Ecto neural progenitor cell (in vitro differentiated cells): ENCODE measurements at places on chromosomes 5 and 9.

GRCh38 chr9:20623021-20623747 is 885 bp upstream of the MLLT3 start:
- peak; percentile 57 for DNase-seq

DNA sequence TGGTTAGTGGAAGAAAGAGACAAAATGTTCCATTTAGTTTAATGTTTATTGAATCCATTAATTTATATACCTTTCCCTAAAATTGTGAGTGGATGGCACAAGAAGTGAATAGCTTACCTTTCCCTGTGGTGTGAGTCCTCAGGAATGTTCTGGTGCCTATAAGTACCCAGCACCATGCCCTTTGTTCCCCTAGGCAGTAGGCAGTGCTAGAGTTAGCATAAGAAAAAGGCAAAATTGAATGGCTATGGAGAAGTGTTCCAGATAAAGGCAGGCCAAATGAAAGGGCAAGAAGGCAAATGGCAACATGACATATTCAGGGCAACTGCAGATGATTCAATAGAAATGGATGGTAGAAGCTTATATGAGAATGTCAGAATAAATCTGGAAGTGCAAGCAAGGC is 370.8 kb upstream of the PTGER4 start:
- no peak for DNase-seq

DNA sequence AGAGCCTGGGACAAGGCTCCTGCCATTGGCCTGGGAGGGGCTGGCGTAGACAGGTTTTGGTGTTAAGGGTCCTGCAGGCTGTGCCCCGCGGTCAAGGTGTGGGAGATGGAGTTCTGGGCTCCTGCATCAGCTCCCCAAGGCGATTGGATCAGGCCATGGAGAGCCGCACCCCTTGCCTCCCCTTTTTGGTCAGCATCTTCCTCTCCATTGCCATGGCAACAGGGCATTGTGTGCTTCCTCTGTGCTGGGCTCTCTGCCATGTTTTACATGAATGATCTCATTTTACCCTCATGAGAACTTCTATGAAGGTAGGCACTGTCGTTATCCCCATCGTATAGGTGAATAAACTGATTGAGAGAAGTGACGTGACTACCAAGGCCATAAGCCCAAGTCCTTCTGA is 344.3 kb upstream of the CLINT1 start:
- DNase-seq, result no peak

DNA sequence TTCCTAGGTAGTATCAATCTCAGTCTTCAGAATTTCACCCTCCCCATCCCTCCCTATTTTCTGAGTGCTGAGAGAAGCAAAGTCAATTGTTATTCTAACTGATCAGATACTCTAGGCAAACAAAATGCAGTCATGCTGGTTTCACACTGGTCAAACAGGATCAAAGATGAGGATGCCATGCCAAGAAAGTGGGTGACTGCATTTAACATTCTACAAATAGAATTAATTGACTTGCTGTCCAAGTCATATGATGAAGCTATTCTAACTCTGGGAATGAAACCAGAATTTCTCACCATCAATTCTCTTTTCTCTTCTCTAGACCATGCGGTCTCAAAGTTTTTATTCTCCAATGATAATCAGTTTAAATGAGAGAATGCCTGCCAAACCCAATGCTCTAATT is 112.5 kb downstream of the CTNND2 start:
- DNase-seq, result no peak

- peak; percentile 37 for DNase-seq
Observed at GRCh38 chr5:139961435-139962157, 81.5 kb downstream of the NRG2 start.

DNA sequence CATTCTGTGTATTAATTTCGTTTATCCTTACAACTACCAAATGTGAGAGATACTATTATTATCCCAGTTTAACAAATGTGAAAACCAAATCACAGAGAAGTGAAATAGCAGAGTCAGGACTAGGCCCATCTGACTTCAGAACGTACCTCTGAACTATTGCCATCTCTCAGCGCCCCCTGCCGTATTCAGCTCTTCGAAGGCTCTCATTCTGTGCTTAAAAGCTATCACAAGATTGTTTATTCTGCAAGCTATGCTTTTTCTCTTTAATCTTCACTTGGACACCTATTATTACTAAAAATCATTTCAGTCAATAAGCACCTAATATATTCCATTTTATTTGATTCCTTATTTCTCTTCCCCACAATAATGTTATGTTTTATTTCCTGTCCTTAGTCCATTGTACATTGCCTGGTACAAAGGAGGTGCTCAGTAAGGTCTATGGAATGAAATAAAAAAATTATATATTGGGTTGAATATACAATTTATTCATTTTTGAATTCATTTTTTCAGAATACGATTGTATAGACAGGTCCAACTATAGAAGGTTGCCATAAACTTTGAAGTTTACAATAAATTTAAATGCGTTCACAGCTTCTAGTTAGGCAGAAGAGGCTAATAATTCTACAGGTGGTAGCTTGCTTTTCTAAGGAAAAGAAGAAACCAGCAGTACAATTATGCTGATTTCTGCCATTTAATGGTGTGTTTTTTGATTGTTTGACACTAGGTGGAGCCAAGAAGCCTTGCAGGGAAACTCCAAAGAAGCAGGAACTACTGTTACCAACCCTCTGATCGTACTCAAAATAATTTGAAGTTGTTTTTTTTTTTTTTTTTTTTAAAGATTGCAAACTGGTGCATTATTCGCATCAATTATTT is 202.2 kb upstream of the DMRTA1 start:
- DNase-seq, result no peak

DNA sequence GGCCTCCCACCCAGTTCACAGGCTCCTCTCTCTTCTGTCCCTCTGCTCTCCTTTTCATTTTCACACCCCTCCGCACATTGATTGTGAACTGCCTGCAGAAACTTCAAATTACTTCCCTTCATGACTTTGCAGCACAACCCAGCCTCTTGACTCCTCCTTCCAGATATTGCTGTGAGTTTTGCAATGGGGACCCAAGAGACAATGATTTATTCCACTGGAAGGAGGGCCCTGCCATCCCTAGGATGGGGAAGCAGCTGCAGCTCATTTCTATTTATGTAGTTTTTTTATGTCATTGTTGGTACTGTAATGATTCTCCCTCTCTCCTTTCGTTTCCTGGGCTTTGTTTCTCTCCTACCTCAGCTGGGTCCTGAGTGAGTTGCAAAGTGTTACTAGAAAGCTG is 364.9 kb downstream of the ICE1 start:
- DNase-seq, result no peak

- no peak for DNase-seq
Observed at GRCh38 chr5:19874811-19875210, 113.2 kb downstream of the CDH18 start.

GRCh38 chr5:160245506-160246086 is 16.3 kb downstream of the FABP6 start:
- no peak for DNase-seq

GRCh38 chr5:68423154-68423811 is 207.7 kb downstream of the PIK3R1 start:
- DNase-seq, result no peak

DNA sequence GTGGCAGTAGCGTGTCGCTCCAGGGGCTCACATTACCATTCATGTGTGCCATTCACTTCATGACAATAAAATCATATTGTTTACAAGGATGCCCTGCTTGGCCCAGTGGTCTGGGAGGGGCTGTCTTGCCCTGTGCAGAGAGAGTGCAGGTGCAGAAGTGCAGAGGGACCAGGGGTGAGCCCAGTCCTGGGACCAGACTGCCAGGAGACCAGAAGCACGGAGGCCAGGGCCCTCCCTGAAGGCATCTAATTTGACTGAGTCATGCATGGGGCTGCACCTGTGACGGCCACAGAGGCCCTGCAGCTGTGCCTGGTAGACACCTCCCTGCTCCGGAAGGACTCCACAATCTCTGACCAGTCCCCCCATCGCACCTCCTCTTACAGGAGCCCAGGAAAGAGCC is 164.4 kb upstream of the FOXD4L5 start:
- DNase-seq, result no peak

DNA sequence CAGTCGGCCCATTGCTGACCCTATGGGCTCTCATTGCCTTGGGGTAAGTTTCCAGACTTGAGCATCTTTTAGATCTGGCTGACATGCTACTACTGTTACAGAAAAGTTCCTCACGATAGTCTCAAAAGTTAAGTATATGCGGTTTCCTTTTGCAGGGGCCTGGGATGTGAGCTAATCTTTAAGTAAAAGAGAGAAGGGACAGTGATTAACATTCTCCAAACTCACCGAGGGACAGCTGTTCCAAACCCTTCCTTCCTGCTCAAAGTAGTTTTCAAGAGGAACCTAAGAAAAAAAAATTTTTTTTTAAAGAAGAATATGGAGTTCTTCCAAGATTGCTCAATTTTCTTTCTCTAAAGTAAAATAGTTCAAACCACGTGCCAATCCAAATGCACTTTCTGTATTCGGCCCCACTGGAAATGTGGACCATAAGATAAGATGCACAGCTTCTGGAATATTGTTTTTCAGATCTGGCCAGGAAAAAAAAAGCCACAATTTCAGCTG is 168.0 kb upstream of the SPRY4 start:
- DNase-seq, result no peak

- DNase-seq, result no peak
Observed at GRCh38 chr5:147454996-147455677, 54.7 kb downstream of the DPYSL3 start.

DNA sequence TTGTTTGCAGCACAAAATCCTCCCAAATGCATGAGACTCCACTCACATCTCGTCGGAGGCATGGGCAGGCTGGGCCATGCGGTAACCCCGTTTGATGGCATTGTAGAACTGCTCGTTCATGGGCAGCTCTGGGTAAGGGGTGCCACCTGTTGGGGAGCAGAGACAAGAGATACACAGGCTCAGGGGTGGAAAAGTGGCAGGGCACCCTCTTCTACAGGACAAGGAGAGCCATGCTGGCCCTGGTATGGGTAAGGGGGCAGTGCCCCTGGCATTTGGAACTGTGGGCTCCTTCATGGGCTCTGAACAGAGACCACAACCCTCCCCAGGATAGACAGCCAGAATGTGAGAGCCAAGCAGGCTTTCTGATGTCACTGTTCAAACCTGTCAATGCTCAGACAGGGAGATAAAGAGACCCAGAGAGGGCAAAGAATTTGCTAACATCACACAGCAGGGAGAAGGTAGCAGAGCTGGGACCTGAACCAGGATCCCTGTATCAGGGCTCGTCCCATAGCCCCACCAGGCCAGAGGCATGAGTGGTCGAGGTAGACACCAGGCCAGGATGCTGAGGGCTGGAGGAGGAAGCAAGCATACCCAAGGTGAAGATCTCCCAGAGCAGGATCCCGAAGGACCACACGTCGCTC is 33.2 kb upstream of the CSF1R start:
- no peak for DNase-seq

DNA sequence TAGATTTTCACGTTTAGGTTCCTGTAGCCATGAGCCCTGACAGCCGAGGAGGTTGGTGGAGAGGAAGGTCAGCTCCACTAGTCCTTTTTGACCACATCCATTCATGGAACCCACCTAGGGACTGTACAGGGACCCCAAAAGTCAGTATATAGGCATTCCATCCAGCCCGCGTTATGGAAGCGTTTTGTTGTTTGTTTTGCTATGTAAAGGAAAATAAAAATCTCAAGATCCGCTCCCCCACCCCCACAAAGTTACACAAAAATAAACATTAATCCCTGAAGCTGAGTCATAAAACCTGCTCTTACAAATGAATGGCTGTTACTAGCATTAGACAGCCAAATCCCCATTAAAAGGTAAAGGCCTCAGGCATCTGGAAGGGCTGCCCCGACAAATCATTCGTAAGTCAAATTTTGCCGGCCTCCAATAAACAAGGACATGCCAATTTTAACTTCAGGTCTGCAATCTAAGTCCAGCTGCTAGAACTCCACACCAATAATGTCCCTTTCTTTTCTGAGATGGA is 292.9 kb downstream of the MED10 start:
- no peak for DNase-seq

GRCh38 chr5:73222173-73222572 is 49.2 kb downstream of the TMEM174 start:
- no peak for DNase-seq

- DNase-seq, result no peak
Observed at GRCh38 chr9:127162864-127163365, 40.5 kb upstream of the ANGPTL2 start.

- no peak for DNase-seq
Observed at GRCh38 chr9:105637787-105638395, 24.4 kb upstream of the TAL2 start.

- no peak for DNase-seq
Observed at GRCh38 chr5:55343609-55344008, 35.8 kb downstream of the MTREX start.

GRCh38 chr9:90813046-90813445 is 11.4 kb downstream of the SYK start:
- DNase-seq, result no peak

DNA sequence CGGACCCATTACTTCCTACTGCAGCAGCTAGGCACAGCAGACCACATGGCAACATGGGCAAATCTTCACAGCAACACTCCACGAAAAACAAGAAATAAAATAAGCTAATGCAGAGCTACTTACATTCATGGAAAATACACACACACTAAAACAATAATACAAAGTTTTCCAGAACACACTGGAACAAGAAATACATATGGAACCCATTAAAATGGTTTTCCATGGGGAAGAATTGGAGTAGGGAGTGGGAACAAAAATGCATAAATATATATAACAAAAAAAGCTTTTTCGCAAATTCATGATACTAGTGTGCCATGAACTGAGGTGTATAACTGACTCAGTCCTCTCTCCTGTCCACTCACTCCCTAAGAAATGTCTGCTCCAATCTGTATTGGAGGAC is 8.3 kb downstream of the ADAMTS12 start:
- DNase-seq, result no peak

DNA sequence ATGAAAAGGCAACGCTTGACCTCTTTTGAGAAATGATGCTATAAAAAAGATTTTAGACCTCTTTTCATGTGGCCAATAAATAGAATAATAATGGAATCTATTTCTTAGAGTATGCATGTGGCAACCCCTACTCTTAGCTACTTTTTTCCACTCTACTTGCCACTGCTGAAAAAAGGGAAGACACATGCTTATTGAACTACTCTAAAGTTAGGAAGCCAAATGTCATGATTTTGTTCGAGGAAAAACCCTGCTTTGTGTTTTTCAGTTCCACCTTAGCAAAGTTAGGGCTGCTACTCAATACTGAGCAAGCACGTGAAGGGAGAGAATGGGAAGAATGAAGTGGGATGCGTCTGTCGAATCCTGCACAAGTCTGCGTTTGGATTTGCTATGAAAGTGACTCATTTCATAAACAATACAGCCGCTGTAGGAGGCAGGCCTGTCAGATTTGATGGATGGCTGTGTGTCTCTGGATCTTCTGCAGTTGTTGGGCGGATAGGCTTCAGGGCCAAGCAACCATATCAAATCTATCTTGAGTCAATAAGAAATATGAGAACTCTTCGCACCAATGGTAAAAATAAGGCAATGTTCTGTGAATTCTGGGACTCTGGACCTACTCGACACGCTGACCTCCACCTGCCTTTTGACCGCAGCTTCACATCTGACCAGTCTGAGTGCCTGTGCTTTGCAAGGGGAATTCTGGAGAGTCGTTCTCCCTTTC is 333.6 kb downstream of the PIK3R1 start:
- DNase-seq, result no peak
